ENCODE measurements at places on chromosomes 4 and X.

DNA sequence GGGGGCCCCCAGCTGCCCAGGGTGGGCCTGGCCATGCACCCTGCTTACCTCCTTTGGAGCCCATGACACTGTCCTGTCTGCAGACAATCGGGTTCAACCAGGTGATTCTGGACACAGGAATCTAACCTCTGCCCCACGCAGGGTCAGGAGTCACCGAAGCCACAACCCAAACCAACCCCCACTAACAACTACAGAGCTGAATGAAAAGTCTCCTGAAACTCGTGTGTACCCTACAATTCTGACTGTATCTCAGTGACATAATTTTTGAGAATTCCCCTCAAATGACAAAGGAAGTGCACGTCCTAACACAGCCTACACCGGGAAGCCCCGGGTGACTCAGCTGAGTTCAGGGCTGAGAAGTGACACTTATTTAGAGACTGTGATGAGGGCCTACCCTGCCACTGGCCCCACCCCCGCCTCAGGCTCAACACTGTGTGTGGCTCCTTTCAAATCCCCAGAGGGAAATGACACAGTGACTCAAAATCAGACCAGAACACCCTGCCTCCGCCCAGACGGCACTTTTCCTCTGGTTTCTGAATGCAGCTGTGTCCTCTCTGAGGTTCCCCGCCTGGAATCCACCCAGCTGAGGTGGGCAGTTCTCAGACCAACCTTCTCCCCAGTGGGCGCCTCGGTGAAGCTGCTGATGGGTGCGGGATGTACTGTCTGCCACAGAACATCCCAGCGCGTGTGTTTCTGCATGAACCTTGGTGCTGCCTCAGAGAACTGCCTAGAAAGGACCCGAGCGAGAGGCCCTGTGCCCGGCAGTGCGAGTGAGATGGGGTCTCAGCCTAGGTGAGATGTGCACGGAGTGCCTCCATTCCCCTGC is 9.9 kb downstream of the TNIP2 start:
- no peak for DNase-seq

DNA sequence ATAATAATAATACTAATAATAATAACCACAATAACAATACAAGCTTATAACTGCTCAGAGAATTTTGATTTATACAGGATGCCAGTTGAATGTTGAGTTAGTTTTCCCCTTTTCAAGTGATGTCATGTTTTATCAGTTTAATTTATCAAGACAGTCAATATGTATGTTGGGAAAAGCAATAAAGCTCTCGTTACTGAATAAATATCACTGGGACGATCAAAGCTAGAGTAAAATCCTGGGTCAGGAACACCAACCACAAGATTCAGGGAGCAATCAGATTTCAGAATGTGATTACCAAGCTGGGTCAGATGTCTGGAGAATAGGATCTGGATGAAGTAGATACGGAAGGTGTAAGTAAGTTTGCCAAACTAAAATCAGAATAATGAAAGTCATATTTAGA is 179.6 kb downstream of the GRID2 start:
- no peak for DNase-seq

DNA sequence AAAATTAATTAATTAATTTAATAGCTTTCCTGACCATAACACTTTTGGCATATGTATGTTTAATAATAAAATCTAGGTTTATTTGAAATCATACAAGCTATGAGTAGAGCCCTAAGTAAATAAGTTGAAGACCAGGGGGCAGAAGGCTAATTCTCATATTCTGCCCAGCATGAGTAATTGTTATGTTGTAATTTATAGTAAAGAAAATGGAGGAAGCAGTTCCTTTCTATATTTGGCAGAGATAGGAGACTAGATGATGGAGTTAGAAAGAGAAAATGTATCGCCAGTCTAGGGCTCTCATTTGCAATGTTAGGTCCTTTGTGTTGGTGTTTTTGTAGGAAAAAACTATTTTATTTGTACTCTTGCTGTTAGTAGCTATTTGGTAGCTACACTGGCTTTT is 89.1 kb downstream of the FNIP2 start:
- DNase-seq: no peak

GRCh38 chr4:1900087-1900433 is 28.9 kb downstream of the NSD2 start:
- no peak for DNase-seq

GRCh38 chr4:101600287-101600686 is 190.2 kb upstream of the BANK1 start:
- no peak for DNase-seq

DNA sequence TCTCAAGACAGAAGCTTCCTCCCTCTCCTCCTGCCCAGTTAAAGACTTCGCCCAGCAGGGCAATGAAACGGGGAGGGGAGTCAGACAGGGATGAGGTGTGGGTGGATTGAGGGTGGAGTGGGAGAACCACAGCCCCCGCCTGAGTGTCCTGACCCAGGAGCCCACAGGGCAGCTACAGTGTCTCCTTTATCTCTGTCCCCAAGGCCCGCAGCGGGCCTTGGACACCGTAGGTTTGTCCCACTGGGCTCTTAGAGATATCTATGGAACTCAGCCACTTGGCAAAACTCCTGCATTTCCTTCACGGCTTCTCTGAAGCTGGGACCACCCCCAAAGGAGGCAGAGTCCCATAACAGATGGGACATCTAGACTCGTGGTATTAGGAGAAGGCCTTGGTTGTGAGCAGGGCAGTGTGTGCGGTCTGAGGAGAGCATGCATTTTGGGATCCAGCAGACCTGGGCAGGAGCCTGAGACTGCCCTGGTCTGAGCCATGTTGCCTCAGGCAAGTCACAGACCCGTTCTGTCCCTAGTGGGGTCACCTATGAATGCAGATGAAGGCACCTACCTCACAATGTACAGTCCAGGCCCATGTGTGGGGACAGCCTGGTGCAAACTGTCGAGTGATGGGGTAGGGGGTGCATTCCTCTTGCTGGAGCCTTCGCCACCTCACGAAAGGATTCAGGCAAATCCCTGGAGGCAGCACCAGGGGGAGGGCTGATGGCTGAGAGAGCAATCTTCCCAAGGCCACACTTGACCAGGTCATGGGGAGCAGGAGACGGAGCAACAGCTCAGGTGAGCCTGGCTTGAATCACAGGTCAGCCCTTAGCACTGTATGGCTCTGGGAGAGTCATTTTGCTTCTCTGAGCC is 225.7 kb upstream of the PSAPL1 start:
- no peak for DNase-seq

DNA sequence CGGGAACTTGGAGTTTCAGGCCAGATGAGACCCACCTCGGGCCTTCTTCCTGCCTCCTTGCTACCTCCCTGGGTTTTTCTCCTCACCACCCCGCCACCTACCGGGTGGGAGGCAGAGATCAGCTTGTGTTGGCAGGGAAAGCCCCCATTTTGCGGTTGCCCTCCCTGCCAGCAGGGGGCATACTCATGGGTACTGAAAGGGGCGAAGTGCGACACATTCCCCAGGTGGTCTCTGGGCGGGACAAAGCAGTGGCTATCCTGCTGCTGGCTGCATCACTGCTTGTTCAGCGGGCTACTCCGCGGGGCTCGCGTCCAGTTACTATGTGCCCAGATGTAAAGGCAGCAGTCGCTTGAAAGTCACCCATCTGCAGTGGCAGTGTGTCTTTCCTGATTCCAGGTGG is 330.3 kb downstream of the PDHA2 start:
- DNase-seq: no peak

GRCh38 chr4:37648084-37648817 is 37.9 kb downstream of the RELL1 start:
- DNase-seq: no peak

GRCh38 chr4:180860089-180860720 is 1383.0 kb upstream of the TENM3 start:
- no peak for DNase-seq

GRCh38 chrX:15679246-15679645 is 14.6 kb upstream of the CLTRN start:
- DNase-seq: peak; percentile 59

- no peak for DNase-seq
Observed at GRCh38 chr4:16199093-16199492, 27.2 kb downstream of the TAPT1 start.

DNA sequence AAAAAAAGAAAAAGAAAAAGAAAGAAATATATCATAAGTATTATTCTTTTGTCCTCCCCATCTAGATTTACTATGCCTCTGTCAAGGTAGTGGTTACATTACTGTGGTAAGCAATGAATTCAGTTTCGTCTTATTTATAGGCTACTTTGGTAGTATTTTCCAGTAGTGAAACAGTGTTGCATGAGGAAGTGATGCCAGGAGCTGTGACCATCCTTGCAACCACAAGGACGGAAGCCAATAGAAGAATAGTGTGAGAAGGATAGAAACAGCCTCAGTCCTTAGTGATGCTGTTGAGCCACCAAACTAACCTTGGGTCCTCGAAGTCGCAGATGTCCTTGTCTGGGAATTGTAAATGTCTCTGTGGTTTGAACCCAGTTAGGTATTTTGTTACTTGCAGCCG is 328.5 kb downstream of the PPP3CA start:
- no peak for DNase-seq

DNA sequence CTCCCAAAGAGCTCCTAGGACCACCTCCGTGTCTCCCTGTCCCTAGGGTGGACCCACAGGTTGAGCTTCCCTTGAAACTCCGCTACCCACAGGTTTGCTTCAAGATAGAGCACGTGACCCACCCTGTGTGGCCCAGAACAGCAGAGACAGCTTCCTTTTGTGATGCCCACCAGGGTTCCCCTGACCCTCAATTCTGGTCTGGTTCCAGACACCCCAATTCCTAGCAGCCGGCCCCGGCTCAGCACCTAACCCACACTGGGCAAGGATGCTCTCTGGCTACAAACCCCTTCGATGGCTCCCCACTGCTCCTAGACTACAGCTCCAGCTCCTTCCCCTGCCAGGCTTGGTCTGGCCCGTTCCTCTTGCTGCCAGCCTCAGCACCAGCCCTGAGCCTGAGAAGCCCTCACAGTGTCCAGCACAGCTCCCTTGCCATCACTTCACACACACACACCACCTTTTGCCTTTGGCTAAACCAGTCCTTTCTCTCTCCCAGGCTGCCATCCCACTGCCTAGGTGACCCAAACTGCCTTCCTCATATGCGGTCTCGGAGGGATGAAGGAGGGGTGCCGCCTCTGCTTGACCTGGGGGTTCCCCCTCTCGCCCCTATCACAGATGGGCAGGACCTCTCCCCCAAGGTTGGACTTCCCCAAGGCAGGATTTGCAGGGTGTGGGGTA is 6.2 kb downstream of the PNCK start:
- DNase-seq: no peak

GRCh38 chr4:168593399-168593798 is 96.5 kb downstream of the PALLD start:
- no peak for DNase-seq

DNA sequence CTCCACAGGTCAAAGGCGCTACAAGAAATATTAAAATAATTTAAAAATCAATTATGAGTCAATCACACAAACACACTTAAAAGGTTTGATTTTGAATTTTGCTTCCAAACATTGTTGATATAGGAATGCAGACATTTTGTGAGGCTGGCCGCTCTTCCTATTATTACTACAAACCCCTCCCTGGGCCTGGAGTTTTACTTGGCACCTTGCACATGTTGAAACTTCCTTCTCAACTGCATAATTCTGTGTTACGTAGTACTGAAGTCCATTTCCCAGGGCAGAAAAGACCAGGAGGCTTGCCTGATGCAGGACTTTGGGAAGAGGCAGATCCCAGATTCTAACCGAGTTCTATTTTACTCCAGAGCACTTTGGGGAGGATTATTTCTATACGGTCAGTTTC is 71.5 kb downstream of the CYTL1 start:
- DNase-seq: no peak

DNA sequence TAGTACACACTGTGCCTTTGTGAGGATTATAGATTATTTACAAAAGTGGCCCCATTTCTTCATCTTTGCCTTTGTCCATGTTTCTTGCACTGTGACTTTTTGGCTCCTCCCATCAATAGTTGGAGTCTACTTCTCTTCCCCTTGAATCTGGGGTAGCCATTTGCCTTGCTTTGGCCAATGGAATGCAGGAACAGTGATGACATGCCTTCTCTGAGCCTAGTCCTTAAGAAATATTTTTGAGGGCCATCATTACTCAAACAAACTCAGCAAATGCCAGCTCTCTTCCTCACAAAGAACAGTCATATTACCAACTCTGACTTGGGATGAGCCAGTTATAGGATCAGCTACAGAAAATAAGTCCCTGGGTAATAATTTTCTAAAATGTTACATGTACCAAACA is 189.6 kb downstream of the FRMPD4 start:
- no peak for DNase-seq

DNA sequence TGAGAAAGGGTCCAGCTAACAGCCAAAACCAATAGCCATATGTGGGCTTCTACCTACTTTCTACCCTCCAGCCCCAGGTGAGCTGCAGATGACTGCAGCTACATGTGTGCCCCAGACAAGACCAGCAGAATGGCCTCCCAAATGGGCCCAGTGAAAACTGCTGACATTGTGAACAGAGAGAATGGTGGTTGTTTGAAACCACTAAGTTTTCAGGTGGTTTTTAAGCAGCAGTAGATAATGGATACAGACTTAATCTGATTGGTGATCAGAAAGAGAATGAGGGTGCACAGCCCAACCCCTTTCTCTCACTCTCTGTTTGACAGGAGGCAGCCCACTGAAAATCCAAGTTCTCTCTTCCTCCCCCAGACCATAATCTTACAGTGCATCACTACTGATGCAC is 42.5 kb upstream of the BBS12 start:
- no peak for DNase-seq

DNA sequence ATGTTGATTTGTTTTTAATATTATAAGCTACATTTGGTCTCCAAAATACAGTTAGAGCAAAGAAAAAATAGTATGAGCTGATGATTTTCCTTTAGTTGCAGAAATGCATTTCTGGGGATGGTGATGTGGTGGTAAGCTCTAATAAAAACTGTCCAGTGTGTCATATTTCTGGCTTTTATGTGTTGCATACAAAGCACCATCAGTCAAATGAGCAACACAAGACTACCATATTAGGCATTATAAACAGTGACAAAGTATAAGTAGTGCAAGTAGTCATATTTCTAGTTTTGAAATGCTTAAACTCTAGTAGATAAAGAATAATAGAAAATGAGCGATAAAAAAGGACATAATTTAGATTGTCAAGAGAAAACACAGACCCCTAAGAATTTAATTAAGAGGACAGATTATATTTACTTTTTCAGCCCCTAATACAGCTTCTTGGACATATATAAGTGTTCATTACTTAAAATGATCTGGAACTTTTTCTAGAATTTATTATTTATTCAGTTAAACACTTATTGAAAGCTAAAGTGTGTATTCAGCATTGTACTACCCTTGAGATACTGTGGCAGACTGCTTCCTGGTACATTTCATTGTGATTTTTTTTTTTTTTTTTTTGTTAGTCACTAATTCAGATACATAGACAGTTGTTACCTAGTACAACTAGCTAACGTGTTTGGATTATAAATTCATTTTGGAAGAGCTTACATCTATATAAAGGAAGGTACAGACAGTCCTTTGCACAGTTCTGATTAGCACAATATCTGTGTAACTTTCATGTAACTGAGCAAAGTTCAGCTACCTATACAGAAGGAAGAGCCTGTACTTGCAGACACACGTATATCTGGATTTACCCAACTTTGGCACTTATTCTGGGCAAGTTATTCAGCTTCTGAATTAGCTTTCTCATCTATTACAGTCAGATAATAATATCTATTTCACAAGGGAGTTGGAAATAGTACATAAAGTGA is 22.3 kb downstream of the RAP1GDS1 start:
- no peak for DNase-seq

GRCh38 chr4:94650690-94651089 is 107.1 kb upstream of the BMPR1B start:
- no peak for DNase-seq

GRCh38 chr4:143186649-143187048 is 1.9 kb downstream of the USP38 start:
- no peak for DNase-seq

Data from putamen (tissue), 1 donor.